Activated CD8-positive, alpha-beta memory T cell treated with anti-CD3 and anti-CD28 coated beads for 1 hour (primary cell): ENCODE measurements at places on chromosomes 12 and 14.

- DNase-seq, result no peak
Observed at GRCh38 chr12:46386877-46387629, 14.5 kb upstream of the SLC38A2 start.

DNA sequence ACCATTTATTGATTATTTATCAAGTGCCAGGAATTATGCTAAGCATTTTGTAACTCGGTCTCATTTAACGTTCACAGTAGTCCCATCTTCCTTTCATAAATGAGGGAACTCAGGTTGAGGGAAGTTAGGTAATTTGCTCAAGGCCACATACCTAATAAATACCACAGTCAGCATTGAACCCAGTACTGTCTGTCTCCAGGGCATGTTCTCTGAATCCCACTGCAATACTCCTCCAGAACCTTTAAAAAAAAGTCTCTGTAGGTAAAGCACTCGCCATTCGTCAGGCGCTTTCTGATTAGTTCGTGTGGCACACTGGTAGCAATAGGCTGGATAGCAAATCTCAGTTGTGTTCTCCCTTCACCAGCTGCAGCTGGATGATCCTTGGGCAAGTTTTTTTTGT lies 14.3 kb downstream of the SLC17A8 start:
- no peak for DNase-seq

DNA sequence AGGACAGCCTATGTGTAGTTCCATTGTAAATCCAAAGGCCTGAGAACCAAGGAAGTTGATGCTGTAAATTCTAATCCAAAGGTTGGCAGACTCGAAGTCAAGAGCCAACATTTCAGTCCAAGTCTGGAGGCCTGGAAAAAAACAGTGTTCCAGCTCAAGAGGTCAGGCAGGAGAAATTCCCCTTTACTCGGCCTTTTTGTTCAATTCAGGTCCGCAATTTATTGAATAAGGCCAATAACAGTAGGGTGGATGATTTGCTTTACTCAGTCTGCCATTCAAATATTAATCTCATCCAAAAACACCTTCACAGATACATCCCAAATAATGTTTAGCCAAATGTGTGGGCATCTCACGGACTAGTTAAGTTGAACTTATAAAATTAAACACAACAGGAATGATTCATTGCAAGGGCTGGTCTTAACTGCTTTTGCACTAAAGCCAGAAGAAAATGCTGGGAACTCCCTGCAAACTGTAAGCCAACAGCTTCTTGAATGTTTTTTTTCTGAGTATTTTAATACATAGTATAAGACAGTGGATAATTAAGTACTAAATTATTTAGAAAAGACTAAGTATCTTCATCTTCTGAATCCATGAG lies 197.4 kb upstream of the GARIN6 start:
- no peak for DNase-seq

- no peak for DNase-seq
Observed at GRCh38 chr12:109387425-109388166, 39.9 kb downstream of the MYO1H start.

- DNase-seq, result no peak
Observed at GRCh38 chr14:66056926-66057552, 429.1 kb upstream of the CCDC196 start.

DNA sequence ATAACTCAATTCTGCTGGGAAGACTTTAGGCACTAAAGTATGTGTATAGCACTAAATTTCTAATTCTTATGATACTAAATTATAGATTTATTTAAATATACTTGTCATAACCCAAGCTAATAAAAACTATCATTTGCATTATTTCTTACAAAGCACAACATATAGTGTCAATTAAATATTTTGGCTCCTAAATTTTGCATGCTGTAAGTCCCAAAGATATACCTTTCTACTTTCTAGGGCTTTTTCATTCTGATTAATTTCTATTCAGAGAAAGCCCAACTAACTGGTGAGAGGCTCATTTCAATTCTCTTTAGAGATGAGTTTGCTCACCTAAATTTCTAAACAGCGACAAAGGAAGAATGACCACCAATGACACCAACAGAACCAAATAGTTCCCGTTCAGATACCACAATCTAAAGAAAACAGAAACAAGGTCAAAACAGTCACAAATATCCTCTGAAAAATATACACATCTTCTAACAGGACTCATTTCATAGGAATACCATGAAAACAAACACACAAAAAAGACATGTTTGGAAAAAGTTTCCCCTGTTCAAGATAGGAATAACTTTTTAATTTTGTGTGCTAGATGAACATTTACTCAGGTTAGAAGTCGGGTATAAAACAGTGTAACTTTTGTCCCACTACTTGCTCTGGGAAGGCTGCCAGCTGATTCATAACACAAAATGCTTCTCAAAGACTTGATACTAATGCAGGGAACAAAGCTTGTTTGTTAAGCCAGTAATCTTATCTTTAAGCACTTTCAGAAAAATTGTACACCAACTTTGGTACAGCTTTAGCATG lies 7.6 kb downstream of the SLC38A2 start:
- no peak for DNase-seq

GRCh38 chr12:3892631-3893030 lies 19.4 kb upstream of the PARP11 start:
- no peak for DNase-seq

- DNase-seq, result no peak
Observed at GRCh38 chr14:76450476-76450875, 74.5 kb downstream of the ESRRB start.

DNA sequence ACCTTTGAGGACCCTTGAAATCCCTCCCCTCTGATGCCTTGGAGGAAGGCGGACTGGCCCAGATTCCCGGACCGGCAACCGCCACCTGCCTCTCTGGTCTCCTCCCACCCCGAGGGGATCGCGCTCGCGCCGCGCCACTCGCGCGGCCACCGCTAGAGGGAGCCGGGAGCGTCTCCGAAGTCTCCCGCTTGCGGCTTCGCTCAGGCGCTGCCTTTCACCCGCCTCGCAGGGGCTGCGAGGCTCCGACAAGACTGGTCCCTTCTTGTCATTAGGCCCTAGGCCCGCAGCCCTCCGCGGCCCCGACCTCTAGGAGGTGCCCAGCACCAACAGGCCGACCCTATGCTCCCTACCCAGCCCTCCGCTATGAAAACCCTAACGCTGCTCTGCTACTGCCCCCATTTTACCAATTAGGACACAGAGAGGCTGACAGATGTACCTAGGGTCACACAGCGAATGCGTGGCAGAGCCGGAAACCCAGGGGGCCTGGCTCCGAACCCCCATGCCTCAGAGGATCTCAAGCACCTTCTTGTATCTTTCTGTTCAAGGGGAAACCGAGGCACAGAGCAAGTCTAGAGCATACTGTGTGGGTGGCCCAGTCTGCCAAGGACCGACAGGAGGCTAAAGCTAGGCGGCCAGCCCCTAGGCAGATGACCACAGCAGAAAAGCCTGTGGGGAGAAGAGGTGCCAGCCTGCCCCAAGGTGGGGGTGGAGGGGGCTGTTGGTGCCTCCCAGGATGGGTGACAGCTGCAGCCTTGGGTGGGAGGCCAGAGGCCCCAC lies 21.4 kb upstream of the VSX2 start:
- DNase-seq, result peak; percentile 17

DNA sequence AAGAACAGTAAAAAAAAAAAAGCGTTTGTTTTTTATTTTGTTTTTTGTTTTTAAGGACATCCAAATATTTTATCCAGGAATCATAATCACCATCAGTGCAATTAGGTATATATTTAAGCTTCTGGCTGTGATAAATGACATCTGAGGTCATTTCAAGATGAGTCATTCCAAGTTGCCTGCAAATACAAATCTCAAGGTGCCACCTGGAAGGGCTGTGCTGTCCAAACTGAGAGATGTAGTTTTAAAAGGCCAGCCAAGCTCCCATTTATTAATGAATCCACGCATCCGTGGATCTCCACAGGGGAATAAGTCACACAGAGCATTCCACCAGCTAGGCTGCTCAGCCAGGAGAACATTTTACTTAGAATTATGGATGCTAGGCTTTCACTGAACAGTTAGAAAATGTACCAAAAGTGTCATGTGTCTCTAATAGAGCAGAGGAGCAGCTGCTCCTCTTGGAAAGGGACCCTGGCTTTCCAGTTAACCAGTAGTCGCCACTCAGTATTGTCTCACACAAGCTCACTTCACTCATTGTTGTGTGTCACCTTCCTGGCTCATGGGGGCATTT lies 1151.4 kb upstream of the TMEM132C start:
- no peak for DNase-seq

GRCh38 chr14:101199028-101199770 lies 295.7 kb upstream of the RTL1 start:
- no peak for DNase-seq

DNA sequence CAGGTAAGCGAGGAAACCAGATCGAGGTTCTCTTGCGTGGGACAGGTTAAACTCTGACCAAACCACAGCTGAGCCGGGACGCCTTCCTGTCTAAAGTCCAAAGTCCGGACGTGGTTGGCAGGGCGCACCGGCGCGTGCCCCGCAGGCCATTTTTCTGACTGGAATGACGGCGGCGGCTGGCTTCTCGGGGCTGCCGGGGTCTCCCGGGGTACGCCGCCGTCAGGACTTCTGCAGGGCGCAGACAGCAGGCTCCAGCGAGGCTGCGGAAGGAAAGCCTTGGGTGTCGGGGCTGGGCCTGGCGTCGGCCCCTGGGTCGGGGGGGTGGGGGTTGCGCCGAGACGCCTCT lies 32.8 kb downstream of the MIA2 start:
- no peak for DNase-seq

GRCh38 chr14:24116128-24116814 lies 1.5 kb upstream of the NRL start:
- no peak for DNase-seq
